ENCODE measurements at places on chromosomes 3 and 15. TPM values are rescaled to one million over a fixed set of nuclear protein-coding genes. Genes with fewer than 3 reads are reported as not detected.

The KLF15 gene
- total RNA-seq = 0.08 TPM

DNA sequence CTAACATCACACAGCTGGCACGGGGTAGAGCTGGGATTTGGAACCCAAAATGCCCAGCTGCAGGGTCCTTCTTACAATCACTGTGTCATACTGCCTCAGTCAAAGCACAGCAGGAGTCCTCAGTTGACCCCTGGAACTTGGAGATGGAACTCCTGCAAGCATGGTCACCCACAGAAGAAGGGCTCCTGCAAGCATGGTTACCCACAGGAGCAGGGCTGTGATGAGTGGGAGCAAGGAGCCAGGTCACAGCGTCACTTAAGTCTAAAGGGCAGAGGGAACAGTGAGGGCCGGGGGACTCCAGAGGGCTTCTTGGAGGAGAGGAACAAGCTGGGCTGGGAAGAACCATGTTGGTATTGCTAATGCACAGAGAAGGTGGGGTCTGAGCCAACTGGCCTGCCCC lies 24.9 kb downstream of the CCDC33 start:
- DNase-seq = no peak

- DNase-seq = no peak
Measured at GRCh38 chr3:70242297-70242882, 70.0 kb downstream of the MDFIC2 start.

DNA sequence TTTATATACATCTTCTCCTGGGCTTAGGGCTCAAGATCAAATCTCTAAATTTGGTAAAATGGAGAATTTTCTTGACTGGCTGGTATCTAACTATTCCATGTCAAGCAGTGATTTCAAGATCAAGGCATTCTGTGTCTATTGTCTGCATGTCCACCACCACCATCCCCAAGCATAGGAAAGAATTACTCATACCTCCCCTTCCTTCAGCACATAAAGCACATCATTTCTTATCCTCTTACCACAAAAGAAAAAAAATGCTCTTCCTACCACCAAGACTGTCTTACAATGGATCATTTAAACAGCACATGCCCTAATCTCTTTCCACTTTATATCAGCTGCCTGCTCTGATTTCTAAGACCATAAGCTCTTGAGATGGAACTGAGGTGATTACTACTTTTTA lies 470.5 kb upstream of the THBS1 start:
- no peak for DNase-seq

Data from activated T-helper 1 cell treated with anti-CD3 and anti-CD28 coated beads, Interleukin-12 subunit alpha, Interleukin-12 subunit beta, Interleukin-2, Interleukin-4 antibody, amounts not matched to agents 30 ng/mL and 10 ng/mL and 1 ng/mL, durations not matched to agents 14 hours and 24 hours and 36 hours (primary cell).